NCI-H446 treated with DMSO at 0.1 percent for 48 hours (cell line): ENCODE measurements at places on chromosomes 7 and 10.

GRCh38 chr7:105268056-105268455 lies 120.7 kb downstream of the SRPK2 start:
- DNase-seq: no peak

DNA sequence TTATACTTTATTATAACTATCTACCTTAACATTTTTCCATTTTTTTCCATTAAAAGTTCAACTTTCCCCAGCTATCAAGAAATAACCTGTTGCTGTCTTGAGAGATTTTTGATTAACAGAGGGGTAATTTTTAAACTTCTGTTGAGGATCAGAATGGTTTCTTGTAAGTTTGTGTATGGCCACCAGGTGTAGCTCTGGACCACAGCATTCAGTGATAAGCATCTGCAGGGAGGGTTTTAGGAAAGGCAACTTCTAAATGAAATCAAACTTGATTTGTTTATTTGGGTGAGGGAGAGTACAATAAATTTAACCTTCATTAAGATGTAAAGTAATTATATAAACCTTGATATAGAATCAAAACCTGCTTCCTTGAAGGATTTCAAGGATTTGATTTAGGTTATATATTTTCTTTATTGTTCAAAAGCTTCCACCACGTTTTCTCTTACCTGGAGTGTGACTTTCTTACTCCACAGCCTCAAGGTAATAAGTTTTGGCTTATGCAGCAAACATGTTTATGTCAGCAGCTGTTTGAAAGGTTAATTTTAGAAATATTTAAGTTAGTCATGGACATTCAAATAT lies 153.3 kb downstream of the STK31 start:
- no peak for DNase-seq

DNA sequence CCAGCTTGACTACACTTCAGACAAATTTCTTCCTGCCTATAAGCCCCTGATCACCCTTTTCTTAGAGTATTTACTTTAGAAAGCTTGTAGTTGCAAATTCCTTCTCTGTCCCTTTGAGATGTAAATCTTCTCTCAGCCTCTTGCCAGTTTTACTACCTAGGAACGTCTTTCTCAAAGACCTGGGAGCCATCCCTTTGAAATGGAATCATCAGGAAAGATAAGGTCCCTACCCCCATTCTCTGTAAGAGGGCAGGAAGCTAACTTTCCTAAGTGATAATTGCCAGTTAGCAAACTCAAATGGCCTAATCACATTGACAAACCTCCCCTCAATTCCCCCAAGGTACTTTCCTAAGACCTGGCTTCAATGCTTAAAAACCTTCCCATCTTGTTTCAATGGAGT lies 304.5 kb downstream of the MDFIC start:
- DNase-seq: no peak

DNA sequence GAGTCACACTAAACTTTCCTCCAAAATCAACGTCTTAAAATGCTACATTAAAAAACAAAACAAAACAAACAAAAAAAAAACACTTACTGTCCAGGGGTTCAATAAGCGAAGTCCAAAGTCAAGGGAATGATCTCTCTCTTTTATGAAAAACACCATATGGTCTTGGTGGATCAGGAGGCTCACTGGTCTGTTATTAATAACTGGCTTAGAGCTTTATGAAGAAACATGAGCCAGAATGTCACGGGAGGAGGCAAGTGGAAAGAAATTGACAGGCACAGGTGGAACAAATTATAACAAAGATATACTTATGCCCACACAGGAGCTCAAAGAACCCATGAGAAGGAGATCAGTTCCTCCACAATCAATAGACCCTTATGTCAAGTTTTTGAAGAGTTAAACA lies at the start of gene MRLN:
Gene MRLN, minus strand, starts transcription at position 189 of the 400 bp plus-strand sequence.
- peak; percentile 58 for DNase-seq

GRCh38 chr10:30398788-30399187 lies 35.2 kb upstream of the MAP3K8 start:
- no peak for DNase-seq

GRCh38 chr10:480928-481552 lies 208.4 kb downstream of the DIP2C start:
- no peak for DNase-seq

DNA sequence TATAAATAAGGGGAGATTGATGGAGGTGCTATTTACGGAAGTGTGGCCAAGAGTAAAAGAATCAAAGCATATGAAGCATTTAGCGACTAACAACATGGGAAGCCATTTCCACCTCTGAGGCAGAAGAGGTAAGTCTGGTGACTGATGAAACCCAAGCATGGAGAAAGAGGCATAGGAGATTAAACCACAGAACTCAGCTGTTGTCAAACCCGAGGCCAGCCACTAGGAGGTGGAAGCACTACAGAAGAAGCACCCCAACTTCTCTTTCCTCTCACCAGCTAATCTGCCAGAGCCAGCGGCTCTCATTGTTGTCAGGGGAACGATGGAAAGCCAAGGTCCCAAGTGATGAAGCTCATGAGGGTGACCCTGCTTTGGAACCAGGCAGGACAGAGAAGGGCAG lies 19.6 kb upstream of the CNTNAP2 start:
- no peak for DNase-seq
